Astrocyte (in vitro differentiated cells and primary cell): ENCODE measurements at places on chromosomes 4 and X.
A peak's percentile ranks its signal among the peaks of the same experiment; 100 is the strongest.

GRCh38 chrX:37010496-37010895 lies 2.3 kb downstream of the FAM47C start:
- no peak for DNase-seq

- no peak for DNase-seq
These were observed 1168.8 kb upstream of the AGA start for GRCh38 chr4:178611062-178611461.

- DNase-seq, result no peak
These were observed 125.7 kb downstream of the ZC4H2 start for GRCh38 chrX:64850371-64851082.

GRCh38 chrX:112147206-112147605 lies 64.6 kb upstream of the TRPC5 start:
- no peak for DNase-seq

GRCh38 chrX:107452581-107452980 lies 3.1 kb downstream of the FRMPD3 start:
- DNase-seq, result no peak

GRCh38 chr4:142817442-142817841 lies 28.7 kb downstream of the INPP4B start:
- DNase-seq, result peak; percentile 98

DNA sequence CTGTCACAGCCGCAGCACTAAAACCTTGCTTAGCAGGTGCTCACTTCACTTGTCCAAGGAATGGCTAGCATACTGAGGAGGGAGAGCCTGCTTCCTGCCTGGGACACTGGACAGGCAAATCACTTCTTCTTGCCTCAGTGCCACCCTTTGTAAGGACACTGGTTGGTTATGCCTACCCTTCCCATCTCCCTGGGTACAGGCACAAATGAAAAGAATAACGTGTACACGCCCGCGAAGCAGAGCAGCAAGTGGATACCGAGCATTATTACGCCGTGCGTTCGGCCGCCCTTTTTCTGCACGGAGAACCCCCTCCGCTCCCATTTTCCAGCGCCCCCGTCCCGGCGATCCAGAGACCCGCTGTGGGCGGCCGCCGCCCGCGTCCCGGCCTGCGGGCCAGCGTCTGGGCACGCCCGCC lies 338 bp upstream of the KLHL2 start:
- DNase-seq, result peak; percentile 32

DNA sequence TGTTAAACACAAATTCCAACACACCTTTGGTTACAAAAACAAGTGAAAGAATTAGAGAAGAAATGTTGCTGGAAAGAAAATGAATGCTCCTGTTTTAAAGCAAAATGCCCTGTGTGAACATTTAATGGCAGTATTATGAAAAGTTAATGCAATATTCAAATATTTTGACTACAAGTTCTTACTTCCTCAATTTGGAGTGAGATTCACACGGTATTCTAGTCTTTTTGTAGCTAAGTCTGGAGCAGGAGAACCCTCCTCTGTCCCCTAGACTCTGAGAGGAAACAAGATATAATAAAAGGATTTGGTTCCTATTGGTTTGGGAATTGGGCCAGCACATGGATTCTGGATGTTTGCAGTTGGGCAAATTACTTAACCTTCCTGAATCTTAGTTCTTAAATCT lies 12.7 kb downstream of the MAD2L1 start:
- no peak for DNase-seq

DNA sequence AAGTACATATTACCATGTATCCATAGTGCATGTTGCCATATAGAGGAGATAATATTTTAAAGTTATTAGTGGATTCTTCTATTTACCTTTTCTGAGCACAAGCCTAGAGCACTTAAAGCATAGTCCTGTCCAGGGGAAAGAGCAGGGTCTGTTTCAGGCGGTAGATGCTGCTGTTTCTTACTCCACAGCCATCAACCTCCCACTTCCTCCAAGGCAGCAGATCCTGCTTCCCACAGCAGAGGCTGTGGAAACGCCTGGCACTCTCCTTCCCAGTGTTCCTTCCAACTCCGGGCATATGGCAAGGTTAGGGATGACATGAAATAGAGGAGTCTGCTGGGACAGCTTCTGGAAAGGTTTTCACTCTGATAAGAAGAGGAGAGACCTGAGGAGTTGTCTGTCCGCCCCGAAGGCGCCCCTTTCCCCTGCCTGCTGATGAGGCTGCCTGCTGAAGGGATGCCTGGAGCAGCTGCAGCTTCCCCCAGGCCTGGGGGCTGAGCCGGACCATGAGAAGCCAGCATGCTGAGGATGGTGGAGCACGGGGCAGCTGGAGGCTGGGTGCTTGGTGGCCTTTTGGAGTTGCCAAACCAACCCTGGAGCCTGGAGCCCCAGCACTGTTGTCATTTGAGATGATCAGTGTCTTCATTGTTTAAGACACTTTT lies 43.9 kb upstream of the SLC25A4 start:
- no peak for DNase-seq

- DNase-seq, result no peak
These were observed 59.0 kb downstream of the ANXA10 start for GRCh38 chr4:168151327-168151726.

- DNase-seq, result no peak
These were observed 206.3 kb upstream of the ATP6AP2 start for GRCh38 chrX:40374486-40374885.

DNA sequence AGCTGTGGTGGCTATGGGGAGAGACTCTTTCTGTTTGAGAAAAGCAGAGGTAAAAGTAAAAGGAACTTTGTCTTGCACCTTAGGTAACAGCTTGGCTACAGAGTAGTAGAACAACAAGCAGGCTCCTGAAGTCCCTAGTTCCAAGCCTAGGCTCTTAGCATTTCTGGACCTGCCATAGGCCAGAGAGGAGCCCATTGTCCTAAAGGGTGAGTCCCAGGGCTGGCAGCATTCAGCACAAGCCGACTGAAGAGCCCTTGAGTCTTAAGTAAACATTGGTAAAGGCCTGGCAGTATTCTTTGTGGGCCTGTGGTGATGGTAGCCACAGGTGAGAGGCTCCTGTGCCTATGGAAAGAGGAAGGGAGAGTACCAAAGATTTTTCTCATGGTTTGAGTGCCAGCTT lies 38.2 kb downstream of the CSN3 start:
- DNase-seq, result no peak

DNA sequence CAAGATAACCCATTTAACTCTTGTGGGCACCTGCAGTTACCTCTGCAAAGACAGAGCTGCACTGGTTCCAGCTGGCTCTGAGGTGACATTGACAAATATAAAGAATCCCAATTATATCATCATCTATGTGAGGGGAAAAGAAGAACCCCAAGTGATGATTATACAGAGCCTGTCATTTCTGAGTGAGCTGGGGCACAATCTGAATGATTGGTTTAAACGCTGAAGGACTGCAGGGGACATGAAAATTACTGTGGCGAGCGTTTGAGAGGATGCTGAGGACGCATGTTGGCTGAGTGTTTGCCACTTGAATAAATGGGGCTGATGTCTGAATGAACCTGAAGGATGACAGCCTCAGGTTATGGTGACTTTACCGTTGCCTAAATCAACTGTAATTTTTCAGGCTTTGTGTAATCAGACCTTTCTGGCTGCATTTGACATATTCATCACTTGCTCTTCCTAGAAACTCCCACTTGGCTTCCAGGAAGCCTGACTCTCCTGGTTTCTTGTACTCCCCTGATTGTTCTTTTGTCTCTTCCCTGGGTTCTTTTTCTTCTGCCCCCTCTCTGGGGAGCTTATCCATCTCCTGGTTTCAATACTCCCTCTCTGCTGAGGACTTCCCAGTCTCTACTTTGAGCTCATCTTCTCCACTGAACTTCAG lies 4.1 kb upstream of the HSD17B10 start:
- no peak for DNase-seq

GRCh38 chr4:53919535-53919934 lies 144.9 kb downstream of the CHIC2 start:
- no peak for DNase-seq

GRCh38 chr4:54393243-54393642 lies 164.2 kb downstream of the PDGFRA start:
- no peak for DNase-seq

DNA sequence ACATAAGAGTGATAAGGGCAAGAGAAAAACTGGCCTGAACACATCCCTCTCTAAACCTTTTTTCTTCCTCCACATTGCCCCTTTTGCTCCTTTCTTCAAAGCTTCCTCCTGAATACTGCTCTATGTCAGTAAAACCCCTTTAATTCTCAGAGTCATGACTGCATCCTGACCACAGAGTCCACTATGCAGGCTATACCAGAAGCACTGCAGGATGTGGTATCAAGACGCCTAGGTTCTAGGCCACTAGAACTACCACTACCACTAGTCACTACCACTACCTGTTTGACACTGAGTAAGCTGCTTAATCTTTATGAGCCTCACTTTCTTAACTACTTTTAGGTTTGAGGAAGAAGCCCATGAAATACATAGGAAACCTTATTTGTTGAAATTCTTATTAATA lies 38.7 kb downstream of the ARHGEF9 start:
- no peak for DNase-seq

DNA sequence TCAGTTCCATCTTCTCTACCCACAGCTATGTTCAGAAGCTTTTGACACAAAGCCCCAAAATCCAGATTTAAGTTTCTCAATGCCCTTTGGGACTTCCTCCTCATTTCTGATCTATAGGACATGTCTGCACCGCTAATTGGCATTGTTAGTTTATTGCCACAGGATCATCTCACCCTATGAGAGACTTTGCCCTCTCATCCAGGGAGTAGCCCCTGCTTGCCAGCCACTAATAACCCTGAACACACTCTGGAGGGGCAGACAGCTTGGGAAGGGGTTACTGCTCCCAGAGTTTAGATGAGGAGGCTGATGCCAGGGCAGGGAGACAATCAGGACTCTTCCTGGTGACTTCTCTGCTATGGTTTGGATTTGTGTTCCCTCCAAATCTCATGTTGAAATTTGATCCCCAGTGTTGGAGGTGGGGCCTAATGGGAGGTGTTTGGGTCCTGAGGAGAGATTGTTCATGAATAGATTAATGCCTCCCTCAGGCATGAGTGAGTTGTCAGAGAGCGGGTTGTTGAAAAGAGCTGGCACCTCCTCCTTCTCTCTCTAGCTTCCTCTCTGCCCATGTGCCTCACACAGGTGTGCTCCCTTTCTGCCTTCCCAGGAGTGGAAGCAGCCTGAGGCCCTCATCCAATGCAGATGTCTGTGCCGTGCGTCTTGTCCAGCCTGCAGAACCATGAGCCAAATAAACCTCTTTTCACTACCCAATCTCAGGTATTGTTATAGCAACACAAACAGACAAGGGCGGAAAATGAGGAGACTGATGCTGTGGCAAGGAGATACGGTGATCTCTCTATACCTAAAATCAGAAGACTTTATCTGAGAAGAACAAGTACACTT lies 3.6 kb upstream of the SCARB2 start:
- DNase-seq, result no peak

DNA sequence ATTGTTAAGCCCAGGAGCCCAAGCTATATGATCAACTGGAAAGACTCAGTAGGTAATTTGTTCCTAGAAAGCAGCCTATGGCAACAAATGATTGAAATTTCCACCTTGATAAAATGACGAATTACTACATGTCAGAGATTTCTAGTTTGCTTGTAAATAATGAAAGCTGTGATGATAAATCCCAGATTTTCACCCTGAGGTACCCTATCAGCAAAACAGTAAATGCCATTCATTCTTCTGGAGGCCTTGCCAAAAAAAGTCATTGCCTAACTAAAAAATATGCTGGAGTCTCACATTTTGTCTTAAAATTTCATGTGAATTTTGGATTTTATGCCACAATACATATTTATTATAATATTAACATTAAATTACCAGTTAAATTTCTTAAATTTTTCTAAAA lies 71.3 kb downstream of the PPEF2 start:
- peak; percentile 6 for DNase-seq

- DNase-seq, result no peak
These were observed 6.9 kb upstream of the SRPK3 start for GRCh38 chrX:153773741-153774575.

DNA sequence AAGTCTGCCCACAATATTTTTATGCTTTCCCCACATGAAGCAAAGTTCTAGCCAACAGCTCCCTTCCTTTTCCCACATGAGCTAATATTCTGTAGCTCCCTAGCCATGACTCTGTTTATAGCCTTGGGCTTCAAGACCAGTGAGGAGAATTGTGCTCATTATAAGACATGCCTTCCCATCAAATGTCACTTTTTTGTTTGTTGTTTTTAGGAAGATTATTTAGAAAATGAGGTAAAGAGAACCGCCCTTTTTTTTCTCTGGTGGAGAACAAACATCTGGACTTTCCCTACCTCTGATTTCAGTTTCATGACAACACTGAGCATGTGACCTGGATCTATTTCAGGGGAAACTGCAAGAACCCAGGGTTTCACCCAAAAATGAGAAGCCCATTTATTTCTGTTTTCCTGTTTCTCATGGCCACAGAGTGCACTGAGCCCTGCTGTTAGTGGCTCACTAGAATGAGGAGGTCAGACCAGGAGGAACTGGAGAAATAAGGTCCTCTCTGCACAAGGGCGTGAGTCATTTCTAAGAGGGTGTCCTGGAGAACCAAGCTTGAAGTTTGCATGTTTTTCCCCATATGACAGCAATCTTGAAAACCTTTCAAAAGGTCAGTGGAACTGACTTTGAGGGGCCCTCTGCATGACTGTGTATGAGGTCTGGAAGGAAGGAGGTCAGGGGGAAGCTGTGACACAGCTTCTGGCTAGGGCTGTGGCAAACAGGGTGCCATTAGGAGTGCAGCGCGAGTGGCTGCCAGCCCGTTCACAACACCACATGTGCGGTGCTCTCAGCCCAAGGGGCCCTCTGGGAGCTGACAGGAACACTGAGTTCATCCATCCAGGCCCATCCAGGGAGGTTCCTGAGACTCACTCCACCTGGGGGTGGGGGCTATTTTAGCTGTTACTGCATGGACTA lies 55.2 kb downstream of the CHST7 start:
- peak; percentile 23 for DNase-seq

DNA sequence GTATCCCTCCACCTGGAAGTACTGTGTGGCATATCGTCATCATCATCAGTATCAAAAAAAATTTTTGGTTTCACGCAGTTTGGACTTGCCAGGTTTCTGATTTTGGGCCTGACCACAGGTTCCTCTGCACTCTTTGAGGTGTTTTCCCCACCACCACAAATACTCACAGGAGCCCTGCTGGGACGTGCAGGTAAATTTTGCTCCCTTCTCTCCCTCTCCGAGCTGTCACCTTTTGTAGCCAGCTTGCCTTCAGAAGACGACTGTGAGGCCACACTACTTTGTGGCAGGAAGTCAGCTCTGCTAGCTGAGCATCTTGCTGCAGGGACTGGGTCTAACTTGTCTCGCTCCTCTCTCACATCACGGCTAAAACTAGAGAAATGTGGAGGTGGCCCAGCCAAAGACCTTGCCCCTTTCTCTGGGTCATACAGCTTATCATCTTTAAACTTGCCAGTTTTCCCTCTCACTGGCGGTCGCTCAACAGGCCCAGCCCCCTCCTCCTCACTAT lies 2.8 kb downstream of the PJA1 start:
- no peak for DNase-seq

GRCh38 chrX:39941332-39941920 lies 156.3 kb downstream of the BCOR start:
- peak; percentile 36 for DNase-seq

DNA sequence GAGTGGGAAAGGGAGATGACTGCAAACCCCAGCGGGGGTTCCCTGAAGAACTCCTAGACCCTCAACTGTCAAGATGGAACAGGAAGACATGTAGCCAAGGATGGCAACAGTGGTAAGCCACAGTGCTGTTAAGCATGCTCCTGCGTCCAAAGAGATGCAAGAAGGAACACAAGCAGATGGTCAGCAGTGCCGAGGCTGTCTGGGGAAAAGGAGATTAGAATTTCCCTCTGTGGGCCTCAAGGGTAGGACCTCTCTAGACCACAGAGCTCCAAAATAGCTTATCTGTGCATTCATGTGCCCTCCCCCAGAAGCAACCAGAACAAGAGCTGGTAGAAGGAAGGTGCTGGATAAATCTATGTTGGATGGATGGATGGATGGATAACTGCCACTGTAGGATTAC lies 82.0 kb upstream of the CPEB2 start:
- no peak for DNase-seq

GRCh38 chr4:1172228-1172851 lies at the start of gene SPON2:
Gene SPON2 (minus strand): TSS chr4:1172583.
- no peak for DNase-seq
